ENCODE measurements at places on chromosomes 4 and X.

DNA sequence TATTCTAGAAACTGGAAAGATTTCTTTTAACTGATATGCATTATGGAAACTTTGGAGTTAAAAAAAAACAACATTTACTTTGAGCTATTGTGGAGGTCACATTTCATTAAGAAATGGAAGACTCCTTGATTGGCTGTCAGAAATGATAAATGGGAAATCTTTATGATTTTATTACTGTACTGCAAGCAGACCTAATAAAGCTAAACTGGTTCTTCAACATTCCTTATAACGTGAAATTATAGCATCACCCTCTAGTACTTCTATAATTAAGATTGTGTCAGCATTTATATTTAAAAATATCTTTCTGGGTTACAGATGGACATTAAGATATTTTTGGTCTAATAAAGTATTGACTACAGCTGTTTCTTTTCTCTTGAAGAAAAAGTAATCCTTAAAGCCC is 213.8 kb upstream of the PACRGL start:
- no peak for DNase-seq

DNA sequence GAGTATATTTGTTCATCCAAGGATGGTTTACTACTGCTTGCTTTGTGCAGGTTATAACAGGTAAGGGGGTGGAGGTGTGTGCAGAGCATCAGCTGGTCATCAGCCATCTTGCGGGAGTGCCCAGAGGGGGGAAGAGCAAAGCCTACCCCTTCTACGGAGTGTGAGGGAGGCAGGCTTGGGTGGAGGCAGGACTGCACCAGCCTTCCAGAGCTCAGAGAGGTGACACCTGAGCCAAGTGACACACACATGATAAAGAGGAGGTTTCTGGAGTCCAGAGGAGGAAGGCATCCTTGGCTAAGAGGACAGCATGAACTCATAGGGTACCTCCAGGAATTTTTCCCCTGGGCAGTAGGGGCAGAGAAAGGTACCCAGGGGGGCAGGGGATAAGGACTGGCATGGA is 126.6 kb downstream of the TBL1X start:
- no peak for DNase-seq

DNA sequence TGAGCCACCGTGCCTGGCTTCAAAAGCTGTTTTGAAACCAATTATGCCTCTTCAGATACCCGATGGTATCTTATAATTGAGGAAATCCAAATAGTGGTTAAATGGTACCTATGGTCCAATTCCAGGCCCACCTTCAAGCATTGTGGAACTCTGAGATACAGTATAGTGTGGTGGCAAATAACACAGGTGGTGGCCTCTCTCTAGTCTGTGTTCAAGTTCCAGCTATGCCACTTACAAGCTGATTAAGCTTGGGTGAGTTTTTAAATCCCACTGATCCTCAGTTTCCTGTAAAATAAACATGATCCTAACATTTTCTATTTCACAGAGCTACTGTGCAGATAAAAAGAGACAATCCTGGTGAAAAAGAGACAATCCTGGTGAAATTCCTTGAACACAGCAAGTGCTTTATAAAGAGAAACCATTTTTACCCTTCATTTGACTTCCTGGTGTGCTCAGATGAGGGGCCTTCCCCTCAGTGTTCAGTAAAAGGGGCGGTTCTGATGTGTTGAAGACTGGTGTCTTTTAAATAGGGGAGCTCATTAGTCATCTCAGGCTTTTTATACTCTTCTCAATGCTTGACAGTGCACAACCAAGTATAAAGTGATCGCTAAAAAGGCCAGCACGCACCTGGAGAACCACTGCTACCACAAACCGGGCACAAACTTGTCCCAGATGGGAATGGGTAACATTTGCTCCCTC is 30.8 kb upstream of the CD40LG start:
- no peak for DNase-seq

- no peak for DNase-seq
Measured at GRCh38 chrX:33211356-33212260, at the start of gene DMD. TSS of gene DMD (minus strand) at chrX:33211549. CDS start at chrX:33211312, 237 bp downstream.

- DNase-seq: no peak
Measured at GRCh38 chr4:40421839-40422708, 86.9 kb downstream of the CHRNA9 start.

DNA sequence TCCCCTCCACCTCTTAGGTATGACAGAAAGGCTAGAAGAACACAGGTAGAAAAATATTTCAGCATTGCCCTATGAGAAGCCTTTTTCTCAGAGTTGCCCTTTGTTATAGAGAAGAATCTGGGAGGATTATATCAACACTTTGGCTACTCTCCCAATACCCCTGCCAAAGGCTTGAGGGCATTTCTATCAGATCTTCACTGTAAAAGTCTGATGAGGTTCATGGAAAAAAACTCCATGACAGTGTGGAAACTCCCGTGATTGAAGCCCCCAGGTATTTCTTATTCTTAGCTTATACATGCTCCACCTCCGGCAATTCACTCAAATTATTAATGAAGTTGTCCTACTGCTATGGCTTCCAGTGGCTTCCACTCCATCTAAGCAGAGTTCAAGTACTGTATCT is 753.6 kb downstream of the CENPC start:
- no peak for DNase-seq

GRCh38 chrX:662126-662525 is 31.5 kb downstream of the SHOX start:
- DNase-seq: no peak

GRCh38 chrX:119880076-119880475 is 8.4 kb downstream of the NDUFA1 start:
- DNase-seq: no peak

GRCh38 chr4:162356181-162356580 is 192.4 kb upstream of the FSTL5 start:
- no peak for DNase-seq

DNA sequence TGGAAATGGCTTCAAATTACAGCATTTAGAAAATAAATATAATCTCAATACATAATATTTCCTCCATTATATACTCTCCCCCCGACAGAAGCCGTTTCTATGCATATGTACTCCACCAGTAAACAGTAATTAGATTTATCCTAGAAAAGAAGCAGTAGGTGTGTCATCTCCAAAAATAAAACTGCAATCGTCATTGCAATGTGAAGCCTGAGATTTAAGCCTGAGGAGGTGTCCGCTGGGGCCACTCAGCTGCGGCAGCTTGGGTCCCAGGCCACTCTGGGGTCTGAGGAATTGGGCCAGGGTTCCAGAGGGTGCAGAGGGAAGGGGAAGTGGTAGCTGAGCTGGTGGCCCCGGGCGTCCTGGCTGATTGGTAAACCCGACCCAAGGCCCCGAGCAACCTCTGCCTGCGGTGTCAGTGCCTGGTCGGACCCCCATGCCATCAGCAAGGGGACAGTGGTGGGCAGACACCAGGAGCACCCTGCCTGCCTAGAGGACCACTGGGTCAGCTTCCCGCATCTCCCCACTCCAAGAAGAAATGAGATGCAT is 7.8 kb upstream of the MXD4 start:
- DNase-seq: no peak
